ENCODE measurements at places on chromosomes 1 and 21. TPM values are rescaled to one million over a fixed set of nuclear protein-coding genes. Genes with fewer than 3 reads are reported as not detected.

- no peak for DNase-seq
Measured at GRCh38 chr1:71618766-71619530, 538.1 kb upstream of the ZRANB2 start.

The HHIPL2 gene
- 0.45 TPM for total RNA-seq

DNA sequence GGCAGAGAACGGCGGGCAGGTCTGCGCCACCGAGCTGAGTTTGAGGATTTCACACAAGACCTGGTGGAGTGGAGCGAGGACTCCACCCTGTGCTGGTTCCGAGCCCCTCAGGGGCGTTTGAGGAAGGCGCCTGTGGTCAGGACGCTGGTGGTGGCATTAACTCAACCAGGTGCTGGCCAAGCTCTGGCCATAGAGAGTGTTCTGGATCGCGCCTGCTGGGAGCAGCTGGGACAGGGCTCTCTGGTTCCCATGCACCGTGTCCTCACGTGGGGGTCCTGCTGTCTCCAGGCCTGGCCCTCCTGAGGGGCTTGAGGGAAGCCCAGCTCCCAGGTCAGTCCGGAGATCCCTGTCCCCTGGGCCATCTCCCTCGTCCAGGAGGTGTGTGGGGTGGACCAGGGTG, 24.8 kb upstream of the TTC34 start:
- no peak for DNase-seq

DNA sequence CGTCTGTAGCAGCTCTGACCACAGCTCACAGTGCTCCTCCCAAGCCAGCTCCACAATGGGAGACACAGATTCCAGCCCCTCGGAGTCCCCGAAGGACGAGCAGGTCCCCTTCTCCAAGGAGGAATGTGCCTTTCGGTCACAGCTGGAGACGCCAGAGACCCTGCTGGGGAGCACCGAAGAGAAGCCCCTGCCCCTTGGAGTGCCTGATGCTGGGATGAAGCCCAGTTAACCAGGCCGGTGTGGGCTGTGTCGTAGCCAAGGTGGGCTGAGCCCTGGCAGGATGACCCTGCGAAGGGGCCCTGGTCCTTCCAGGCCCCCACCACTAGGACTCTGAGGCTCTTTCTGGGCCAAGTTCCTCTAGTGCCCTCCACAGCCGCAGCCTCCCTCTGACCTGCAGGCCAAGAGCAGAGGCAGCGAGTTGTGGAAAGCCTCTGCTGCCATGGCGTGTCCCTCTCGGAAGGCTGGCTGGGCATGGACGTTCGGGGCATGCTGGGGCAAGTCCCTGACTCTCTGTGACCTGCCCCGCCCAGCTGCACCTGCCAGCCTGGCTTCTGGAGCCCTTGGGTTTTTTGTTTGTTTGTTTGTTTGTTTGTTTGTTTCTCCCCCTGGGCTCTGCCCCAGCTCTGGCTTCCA, 22.9 kb upstream of the VPS13D start:
- no peak for DNase-seq

GRCh38 chr21:33390479-33390878, 12.7 kb upstream of the IFNGR2 start:
- DNase-seq: no peak

GRCh38 chr1:115791816-115792215, 23.3 kb upstream of the CASQ2 start:
- DNase-seq: no peak

DNA sequence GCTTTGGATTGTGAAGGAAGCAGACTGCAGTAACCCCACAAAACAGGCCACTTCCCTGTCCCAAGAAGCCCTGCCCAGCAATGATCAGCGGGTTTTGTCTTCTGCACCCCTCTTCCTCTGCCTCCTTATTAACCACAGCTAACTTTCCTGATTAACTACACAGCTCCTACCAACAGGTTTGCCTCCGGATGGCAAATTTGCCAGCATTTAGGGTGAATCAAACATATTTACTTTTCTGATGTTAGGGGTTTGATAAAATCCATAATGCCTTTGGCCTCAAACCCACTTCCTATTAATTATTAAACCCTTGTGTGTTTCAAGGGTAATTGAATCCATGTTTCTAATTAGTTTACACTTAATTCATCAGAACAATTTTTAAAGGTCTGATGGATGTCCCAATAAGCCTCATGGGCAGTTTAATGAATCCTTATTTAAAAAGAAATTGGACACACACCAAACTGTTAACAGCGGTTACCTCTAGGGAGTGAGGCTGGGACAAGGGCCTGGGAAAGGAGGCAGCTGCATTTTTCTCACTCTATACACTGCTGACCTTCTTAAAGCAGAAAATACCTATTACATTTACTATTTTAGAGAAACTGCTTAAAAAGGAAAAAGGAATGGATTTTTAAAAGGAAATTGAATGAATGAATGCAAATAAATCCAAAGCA, 91.9 kb downstream of the CSMD2 start:
- no peak for DNase-seq

DNA sequence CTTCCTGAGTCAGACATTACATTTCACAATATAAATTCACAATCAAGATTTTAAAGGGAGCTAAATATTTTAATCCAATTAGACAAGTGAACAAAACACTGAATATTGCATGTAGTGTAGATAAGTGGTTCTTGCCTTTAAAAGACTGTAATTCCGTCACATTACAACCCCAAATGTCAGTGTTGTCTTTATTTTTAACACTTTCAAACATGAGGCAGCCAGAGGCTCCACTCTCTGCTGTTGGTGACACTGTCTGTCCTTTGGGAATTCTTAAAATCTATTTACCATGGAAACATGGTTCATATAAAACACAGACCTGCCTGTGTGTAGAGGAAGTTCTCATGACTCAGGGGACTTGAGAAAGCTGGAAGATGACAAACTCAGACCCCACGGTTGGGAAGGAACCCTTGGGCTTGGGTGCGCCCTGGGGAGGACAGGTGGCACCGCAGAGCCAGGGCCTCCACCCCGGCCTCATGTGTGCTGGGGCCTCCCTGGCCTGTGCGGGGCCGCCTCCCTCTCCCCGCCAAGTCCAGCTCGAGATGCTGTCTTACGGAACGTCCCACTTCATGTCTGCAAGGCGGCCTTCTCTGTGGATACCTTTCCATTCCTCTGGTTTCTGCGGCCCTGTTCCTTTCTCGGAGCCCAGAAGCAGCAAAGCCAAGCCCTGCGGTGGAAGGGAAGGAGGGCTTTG, 239.0 kb downstream of the SDCCAG8 start:
- no peak for DNase-seq

- DNase-seq: peak; percentile 72
Measured at GRCh38 chr1:85894651-85895050, 186.4 kb upstream of the ZNHIT6 start.

GRCh38 chr1:15100880-15101760, 52.4 kb upstream of the TMEM51 start:
- no peak for DNase-seq

The FRRS1 gene
- 24.4 TPM for total RNA-seq

GRCh38 chr1:192158181-192158580, at the start of gene RGS18:
Gene RGS18 (plus strand): TSS chr1:192158462. CDS start chr1:192158638, 176 bp downstream.
- DNase-seq: no peak

The CAPZB gene
- 332 TPM for total RNA-seq

DNA sequence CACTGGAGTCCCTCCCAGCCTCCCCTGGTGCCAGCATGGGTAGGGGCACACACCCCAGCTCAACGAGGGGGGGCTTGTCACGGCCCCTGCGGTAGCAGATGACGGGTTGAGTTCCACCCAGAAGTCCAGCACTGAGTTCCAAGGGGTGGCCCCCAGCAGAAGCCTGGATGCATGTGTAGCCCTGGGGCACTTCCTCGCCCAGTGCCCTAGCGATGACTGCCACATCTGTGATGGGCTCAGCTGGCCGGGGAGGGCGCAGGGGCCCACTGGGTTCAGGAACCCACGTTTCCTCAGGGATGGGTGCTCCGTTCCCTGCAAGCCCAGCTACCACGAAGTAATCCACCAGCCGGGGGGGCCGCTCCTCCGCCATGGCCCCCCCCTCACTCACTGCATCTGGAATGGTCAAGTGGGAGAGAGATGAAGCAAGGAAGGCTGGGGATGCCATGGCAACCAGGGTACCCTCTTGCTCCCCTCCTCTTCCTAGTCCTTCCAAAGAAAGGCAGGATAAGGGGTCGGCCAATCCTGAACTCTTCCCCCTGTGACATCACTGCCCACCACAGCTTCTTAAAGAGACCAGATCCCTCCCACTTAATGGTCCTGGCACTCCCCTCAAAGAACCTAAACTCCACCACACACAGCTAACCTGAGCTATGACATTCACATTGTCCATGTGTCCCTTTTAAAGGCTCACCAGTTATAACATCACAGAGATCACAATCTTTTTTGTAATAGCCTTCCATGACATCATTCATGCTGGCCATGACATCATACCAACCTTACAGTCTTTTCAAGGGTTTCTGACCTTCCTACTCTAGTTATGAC, 2.3 kb downstream of the DENND4B start:
- DNase-seq: no peak

The SELENOF gene
- total RNA-seq: 163 TPM

The SLAMF7 gene
- total RNA-seq: not detected

DNA sequence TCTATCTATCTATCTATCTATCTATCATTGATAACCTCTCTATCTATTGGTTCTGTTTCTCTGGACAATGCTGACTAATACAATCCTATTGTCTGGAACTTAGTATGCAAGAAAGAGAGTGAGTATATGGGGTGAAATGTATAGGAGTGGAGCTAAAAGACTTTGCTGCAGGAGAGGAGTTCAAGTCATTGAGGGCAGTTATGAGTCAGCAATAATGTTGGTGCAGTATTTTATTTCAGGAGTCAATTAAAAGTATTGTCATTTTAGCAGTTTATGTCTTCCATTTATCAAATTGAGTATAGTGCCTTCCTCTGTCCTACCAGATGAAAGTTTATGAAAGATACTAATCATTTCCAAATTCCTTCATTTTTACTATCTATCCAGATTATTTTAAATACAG, 55.8 kb downstream of the MAP3K7CL start:
- no peak for DNase-seq

Data from endodermal cell (in vitro differentiated cells).